ENCODE measurements at places on chromosomes 3 and 15.

DNA sequence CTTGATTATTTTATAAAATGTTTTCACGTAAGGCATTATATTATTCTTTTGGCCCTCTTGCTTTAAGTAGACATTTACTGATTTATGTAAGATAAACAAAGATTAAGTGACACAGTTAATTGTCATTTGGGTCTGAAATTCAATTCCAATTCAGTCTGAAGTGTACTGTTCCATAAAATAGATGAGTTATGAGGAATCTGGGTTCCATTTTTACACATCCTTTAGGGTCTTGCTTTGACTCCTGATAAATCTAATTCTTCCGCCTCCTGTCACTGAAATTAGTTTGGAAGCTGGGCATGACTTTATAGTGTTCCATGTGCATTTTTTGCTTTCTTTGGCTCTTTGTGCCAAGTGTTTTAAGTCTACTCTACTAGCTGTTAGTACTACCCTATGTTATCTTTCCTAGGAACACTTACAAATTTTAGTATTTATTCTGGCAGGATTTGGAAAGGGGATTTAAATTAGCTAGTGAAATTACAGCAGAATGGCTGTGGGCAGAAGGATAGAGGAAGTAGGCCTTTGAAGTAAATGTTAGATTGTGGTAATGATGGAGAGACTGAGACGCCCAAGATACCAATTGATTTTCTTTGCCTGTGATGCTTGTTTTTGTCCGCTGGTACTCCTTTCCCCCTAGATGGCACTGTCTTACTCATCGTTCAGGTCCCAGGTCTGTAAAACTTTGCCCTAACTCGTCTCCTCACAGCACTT lies 14.3 kb downstream of the ARL8B start:
- no peak for DNase-seq

DNA sequence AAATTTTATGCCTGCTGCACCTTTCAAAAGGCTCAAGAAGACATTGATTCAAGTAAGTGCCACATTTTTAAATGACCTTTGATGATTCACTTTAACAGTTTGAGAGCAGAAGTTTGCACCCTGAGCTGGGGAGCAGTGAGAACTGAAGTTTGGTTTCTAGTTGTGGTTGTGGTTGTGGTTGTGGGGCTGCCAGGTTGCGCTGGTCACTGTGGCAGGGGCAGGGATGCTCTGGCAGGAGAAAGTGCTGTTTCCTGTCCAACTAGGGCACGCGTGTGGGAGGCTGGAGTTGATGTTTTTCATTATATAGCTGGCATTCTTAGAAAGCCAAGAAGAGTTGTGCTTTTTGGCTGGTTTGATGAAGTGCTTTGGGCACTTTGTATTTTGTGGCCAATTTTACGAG lies 339.7 kb upstream of the NR2F2 start:
- no peak for DNase-seq

- no peak for DNase-seq
These were observed 29.8 kb downstream of the PLA1A start for GRCh38 chr3:119627461-119627860.

- no peak for DNase-seq
These were observed 17.2 kb upstream of the CCR4 start for GRCh38 chr3:32934150-32934742.

DNA sequence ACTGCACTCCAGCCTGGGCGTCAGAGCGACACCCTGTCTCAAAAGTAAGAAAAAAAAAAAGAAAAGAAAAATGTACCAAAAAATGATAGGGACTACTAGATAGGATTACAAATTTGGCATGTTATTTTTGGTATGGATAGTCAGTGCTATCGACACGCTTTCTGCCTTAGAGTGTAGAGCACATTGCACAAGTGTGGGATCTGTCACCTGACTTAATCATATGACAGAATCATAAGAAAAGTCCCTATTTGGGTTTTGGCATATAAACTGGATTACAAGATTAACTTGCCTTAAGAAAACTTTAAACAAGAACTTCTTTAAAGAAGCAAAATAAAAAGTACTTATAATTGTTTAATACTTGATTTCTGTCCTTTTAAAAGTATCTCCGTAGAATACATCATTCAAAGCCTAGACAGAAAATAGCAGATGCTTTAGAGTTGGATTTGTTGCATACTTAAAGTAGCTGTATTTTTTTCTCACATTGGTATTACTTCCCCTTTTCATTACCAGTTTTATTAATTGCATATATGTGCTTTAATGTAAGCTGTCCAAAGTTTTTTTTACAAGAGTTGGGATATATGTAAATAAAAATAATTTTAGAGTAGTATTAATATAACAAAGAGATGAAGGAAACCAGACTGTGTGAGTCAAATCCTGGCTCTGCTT lies 7.8 kb downstream of the ATP6V1A start:
- no peak for DNase-seq

DNA sequence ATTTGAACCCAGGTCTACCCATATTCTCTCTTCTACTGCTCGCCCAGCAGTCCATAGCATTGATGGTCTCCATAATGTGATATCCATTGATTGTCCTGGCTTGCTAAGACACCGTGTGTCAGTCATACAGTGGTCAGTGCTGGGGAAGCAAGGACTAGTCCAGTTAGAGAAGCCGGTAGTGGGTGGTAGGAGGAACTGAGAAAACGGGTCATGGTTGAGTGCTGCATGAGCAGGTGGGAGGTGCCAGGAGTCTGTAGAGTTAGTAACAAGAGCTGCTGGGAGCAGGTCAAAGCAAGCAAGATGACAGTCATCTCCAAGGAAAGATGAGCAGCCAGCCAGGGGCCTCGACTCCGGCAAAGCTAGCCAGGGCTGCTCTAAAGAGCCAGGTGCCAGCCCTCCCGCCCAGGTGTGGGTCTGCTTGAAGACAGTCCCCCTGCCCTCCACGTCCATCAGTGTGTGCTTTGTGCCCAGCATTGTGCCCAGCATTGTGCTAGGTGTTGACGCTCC lies 29.5 kb upstream of the USP3 start:
- no peak for DNase-seq

DNA sequence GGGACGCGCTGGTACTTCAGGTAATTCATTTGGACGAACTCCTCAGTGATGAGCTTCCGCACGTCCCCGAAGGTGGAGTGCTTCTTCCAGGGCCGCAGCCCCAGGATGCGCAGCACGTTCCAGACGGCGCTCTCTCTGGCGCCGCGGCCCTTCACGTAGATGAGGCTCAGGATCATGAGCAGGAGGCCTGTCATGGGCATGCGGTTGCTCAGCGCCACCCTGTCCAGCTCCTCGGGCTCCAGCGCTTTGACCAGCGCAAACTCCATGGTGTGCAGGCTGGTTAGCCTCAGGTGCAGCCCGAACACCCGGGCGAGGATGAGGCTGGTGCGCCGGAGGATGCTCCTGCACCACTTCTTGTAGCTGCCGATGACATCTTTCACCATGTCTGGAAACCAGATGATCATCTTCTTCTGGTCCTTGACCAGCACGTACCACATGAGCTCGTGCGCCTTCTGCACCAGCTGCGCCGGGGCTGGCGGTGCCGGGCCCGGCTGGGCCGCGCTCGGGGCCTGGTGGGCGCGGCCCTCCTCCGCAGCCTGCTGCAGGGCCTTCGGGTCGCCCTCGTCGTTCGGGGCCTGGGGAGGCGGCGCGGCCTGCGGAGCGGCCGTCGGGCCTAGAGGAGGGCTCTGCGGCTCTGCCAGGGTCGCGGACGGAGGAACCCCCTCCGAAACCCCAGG lies 501 bp downstream of the NDN start:
- no peak for DNase-seq

DNA sequence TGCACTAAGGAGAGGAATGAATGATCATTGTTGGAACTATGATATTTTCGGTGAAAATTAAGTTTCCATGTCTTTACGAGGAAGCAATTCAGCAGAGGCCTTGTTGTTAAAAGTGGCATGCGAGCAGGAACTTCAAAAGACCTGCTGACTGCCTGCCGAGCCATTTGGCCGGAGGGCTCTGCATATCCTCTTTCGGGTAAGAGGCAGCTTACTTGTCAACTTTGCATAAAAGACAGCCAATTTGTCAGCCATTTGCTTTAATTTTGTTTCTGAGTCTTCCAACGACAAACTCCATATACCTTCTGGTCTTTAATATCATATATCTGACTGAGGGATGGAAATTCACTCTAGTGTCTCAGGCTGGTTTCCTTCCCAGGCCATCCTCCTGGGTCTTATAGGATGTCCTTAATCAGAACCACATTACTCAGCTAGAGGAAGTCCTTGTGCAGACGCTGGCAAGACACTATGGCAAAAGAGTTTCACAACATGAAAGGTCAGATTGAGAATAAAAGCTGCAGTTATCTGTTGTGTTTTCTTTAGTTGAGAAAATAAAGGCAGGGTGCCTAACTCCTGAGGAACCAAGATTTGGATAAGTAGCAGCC lies 128.7 kb upstream of the WNT5A start:
- no peak for DNase-seq

- DNase-seq, result no peak
These were observed 27.0 kb upstream of the PRR23E start for GRCh38 chr3:127165694-127166485.

DNA sequence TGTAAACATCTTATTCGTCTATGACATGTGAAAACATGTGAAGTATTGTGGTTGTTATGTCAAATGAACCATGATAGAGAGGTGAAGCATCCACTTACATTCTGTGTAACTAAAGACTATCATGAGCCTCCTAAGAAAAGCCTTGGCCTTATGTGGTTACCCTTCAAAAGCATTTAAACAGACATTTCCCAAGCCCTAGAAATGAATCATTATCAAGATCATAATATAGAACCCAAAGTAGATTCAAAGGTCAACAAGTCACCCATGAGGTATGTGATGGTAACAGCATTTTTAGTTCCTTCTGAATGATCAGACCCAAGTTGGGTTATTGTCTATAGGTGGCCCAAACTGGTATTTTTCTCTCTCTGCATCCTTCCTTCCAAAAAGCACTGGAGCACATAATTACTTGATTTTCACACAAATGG lies 408.0 kb downstream of the TBL1XR1 start:
- no peak for DNase-seq

DNA sequence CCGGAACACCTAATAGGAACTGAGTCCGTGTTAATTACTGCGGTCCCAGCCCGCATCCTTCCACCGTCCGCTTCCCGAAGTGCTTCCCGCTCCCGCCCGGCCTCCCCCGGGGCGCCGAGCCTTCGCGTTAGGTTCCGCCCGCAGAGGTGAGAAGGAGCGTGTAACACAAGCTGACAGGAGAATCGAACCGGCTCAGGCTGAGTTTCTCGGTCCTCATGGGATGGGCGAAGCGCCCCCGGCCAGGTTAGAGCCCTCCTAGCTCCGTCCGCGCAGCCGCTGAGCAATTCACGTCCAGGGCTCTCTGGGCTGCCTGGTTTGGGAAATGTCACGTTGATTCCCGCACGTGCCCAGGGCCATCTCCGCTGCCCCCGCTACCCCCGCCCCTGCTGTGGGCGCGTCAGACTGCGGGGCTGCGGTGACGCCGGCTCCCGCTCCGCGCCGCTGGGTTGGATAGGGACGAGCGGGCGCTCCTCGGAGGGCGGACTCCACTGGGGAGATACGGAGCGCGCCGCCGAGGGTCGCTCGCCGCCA lies 954 bp downstream of the CLDN11 start:
- no peak for DNase-seq

GRCh38 chr3:119891944-119892721 lies 110.2 kb downstream of the NR1I2 start:
- DNase-seq, result no peak
